Non-pigmented ciliary epithelial cell (primary cell): ENCODE measurements at places on chromosomes 16 and 17.

DNA sequence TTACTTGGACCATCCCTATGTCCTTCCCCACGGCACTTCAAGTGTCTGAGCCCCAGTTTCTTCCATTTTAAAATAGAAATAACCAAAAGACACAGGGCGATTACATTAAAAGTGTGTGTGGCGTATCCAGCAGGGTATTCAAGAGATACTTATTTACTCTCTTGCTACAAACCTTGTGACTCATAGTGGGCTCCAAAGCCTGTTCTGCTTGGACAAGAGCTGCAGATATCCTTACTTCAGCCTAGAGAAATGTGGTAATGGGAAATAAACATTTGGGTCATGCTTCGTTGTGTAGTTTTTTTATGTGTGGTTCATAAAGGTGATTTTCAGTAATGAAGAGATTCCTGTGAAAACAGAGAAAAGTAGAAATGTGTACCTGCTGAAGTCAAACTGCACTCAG, 288.9 kb upstream of the CDH11 start:
- DNase-seq = peak; percentile 57

DNA sequence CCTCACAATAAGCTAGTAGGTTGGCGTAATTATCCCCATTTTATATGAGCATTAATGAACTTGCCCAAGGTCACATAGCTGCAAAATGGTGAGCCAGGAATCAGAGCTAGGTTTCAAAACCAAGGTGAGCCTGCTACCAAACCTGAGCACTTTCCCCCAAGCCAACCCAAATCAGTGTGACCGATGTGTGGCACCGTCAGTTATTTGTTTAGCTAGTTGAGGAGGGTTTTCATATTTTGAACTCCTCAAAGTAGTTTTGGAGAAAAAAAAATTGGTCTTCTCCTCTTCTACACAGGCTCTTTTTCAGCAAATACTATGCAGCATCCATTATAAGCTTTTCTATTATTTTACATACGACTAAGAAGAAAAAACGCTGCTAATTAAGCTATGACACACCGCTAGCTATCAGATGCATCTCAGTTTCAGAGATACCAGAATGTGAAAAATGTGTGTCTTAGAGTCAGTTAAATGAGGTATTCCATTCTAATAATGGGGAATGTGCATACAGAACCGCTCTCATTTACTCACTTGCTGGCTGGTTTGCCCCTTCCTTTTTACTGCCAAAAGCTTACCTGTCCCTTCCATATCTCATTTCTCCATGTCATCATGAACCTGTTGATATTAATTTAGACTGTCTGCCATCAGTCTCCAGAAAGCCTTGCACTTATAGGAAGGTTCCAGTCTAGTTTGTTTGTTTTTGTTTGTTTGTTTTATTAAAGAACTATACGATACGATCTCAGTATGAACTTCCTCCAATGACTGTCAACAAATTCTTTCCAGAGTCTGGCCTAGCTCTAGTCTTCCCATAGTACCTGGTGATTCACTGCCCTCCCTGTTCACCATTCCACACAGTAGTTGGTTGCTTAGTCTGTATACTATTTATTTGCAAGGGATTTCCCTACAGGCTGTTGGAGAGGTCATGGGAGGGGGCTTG, 2.2 kb upstream of the TBX4 start:
- DNase-seq = no peak

- no peak for DNase-seq
Observed at GRCh38 chr16:66651474-66651765, 45.1 kb downstream of the CMTM4 start.

DNA sequence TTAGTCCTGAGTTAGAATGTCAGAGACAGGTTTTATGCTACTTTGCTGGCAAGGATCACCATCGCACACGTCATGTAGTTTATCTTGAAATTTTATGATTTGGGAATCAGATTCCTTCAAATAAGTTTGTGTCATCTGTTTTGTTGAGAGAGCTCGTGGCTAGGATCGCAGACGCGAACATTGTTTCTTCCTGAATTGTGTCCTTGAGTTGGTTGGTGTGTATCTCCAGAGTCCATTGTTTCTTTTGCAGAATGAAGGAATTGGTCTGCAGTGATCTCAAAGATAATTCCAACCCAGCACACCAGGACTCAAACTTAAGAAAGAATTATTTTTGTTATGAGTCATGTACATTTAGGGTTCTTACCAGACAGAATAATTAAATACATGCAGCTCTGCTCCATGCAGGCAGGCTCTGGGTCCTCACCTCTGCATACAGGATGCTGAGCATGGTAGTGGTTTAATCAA, 51.6 kb downstream of the PRKCA start:
- peak; percentile 45 for DNase-seq

- DNase-seq = no peak
Observed at GRCh38 chr16:58286769-58287433, 7.9 kb downstream of the PRSS54 start.

DNA sequence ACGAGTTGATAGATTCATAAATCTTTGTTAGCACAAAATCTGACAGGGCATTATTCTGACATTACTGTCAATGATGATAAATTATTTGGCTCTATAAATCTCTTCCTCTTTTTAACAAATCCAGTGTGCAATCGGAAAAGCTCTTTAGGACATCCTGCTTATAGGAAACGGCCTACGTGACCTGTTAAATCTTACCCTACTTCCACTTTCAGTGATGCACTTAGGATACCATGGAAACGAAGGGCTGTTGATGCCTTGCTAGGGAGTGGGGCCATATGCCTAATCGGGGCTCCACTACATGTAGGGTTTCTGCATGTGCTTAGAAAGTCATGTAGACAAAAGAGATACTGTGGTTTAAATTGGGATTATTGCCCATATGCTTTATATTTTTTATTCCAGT, 27.2 kb downstream of the ZNF594 start:
- DNase-seq = no peak

DNA sequence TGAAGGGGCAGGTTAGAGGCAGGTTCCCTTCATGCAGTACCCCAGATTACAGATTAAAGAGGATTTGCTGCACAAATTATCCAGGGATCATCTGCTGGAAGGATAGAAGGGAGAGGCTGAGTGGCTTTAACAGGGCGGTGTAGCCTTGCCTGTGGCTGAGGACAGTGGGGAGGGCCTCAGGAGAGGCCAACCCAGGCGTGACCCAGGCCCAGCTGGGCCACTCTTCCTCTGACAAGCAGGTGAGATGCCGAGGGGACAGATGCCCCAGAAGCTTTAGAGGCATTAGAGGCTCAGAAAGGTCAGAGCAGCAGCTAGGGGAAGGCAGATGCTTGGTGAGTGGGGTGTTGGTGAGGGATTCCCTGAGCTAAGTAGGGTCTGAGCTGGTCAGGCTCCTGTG, 18.1 kb upstream of the MTMR4 start:
- no peak for DNase-seq

- DNase-seq = no peak
Observed at GRCh38 chr17:17021194-17021863, 20.9 kb upstream of the MPRIP start.

GRCh38 chr17:28033972-28034714, 8.3 kb upstream of the NLK start:
- DNase-seq = peak; percentile 73
